ENCODE measurements at places on chromosomes 16 and 17.

DNA sequence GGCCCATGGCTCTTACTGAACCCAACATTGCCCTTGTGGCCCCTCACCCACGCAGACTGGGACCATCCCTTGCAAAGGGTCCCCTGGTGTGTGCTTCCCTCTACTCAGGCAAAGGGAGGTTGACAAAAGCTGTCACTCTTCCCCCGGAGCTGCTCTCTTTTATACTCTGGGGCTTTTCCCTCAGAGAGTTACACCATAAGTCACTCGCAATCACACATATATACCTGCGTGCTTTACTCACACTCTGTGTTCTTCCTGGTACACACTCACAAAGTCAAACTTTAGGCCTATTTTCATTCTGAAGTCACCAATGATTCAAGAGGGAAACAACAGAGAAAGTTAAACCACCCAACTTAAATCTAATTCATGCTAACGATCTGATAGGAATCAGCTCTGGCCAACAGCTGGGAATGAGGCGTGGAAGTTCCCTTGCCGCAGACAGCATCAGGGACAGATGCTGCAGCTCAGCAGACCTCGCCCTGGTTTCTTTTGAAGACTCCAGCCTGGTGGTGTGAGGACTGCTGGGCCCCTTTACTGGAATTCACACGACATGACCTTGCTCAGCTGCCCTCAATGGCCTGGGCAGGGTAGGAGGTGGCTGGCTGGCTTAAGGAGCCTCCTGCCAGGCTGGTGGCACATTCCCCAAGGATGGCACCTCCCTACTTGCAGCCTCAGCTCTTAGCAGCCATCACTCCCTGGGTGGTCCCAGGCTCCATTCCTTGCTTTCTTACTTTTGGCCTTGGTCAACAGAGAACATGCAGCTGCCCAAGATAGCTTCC, 27.3 kb downstream of the HIC1 start:
- no peak for DNase-seq

DNA sequence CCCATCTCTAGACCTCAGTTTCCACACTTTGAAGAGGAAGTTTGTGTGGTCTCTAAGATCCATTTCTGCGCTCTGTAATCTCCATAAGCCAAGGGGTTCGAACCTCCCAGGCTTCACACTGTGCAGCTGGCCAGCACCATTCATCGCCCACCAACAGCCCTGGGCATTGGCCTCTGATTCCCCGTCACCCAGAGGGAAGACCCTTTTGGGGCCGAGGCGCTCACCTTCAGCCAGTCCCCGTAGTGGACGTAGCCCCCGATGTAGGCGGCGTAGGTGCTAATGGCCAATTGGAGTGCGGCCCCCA, 678 bp downstream of the TMEM101 start:
- DNase-seq: no peak

- DNase-seq: no peak
Measured at GRCh38 chr16:68227850-68228553, 7.9 kb downstream of the ESRP2 start.

GRCh38 chr17:37527249-37527851, 37.7 kb downstream of the DUSP14 start:
- DNase-seq: peak; percentile 13

- no peak for DNase-seq
Measured at GRCh38 chr16:83651871-83652270, 155.9 kb upstream of the HSBP1 start.

- no peak for DNase-seq
Measured at GRCh38 chr17:4768298-4768697, 3.4 kb upstream of the TM4SF5 start.

DNA sequence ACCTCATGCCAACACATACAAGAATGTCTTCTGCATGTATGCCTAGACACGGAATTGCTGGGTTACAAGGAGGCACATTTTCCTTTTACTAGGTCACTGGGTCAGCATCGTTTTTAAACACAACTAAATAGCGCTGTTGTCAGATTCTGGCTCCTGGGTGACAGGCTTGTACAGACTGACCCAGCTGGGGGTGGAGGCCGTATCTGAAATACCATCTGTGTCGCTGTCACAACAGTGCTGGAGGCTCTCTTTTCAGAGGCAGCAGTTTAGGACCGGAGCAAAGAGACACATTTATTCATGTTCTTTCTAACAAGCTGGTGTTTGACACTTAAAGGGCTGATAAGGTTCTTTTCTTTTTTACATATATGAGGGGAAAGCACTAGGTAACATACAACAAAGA, 403.0 kb upstream of the ASIC2 start:
- DNase-seq: no peak

GRCh38 chr17:45318561-45319230, 1.9 kb upstream of the MAP3K14 start:
- no peak for DNase-seq

- DNase-seq: no peak
Measured at GRCh38 chr17:34556384-34556783, 23.0 kb upstream of the TMEM132E start.

DNA sequence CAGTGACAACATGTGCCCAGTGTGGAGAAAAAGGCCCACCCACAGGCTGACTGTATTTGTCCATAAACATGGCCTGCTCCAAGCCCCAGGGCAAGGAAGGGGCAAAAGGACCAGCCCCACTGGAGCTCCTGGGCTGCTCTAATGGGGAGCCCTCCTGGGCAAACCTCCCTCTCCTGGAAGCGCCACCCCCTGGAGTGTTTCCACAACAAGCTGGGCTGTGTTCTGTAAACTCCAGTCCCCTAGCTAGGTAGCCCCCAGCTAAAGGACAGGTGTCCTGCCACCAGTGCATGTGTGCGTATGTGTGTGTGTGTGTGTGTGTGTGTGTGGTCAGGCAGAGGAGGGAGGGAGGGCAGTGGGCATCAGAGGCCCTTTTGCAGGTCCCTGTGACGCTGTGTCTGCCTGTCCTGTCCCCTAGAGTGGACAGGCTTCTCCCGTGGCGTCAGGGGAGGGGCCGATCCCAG, 11.3 kb upstream of the STAC2 start:
- peak; percentile 90 for DNase-seq

DNA sequence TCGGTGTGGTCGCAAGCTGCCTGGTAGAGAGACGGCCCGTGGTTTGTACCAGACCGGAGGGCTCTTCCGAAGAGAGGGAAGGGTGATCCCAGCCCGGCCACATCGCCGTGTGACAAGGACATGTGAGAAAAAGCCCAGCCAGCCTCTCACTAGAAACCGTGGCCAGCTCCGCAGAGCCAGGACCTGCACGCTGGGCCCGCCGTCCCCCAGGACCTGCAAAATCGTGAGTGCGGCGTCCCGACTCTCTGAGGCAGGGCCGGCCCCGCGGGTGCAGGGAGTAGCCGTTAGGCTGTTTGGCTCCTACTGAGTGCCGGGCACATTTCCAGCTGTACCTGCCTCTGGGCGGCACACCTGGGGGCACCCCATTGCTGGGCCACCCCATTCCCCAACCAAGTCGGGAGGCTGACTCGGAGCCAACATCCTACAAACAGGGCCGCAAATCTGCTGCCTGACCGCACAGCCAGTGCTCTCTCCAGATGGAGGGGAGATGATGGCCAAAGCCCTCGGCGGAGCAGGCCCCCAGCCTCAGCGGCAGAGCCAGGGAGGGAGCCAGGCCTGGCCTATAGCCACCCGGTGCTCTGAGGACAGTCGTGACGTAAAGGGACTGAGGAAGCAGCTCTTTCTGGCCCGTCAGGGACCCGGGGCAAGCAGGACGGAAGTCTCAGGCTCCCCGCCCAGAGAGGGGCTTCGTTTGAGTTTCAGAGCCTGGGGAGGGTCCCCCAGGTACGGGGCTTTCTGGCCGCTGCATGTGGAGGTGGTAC, 33.6 kb upstream of the PABPN1L start:
- DNase-seq: no peak

- no peak for DNase-seq
Measured at GRCh38 chr17:58527949-58528348, 13.5 kb upstream of the MTMR4 start.

- no peak for DNase-seq
Measured at GRCh38 chr17:45257115-45257514, 4.8 kb downstream of the SPATA32 start.

DNA sequence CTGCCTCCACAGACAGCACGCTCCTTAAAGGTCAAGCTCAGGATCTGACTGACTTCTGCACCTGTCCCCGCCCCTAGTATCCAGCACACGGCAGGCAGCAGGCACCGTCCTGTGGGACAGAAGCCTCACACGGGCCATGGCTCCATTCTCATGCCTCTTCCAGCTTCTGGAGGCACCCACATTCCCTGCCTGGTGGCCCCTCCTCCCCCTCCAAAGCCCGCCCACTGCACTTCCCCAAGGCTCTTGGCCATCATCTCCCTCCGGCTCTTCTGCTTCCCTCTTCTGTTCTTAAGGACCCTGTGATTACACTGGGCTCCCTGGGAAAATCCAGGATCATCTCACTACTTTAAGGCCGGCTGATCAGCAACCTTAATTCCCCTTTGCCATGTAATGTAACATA, 3.5 kb downstream of the CANT1 start:
- no peak for DNase-seq

GRCh38 chr17:45430738-45431530, 1.7 kb downstream of the ARHGAP27 start:
- no peak for DNase-seq

DNA sequence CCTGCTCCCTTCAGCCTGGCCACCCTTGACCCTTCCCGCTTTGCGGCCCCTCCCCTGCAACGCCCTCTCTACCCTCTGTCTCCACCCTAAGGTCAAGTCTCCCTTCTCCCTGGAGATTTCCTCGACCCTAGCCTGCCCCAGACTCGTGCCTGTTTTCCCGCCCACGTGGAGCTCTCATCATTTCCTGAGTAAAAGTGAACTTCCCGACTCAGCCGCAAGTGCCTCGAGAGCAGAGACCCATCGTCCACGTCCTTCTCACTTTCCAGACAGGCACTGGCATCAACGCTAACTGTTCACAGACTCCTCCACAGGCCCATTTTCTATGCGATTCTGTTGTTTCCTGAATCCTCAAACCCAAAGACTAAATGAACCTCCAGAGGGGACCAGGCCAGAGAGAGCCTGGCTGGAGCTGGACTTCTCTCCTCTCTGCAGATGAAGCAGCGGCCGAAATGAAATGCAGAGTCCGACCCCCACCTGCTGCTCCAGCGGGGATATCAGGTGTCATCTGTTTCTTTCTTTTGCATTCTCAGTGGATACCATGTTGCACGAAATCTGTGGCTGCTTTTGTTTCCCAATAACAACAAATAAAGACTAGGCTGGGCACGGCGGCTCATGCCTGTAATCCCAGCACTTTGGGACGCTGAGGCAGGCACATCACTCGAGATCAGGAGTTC, 52.5 kb downstream of the RTN4RL1 start:
- DNase-seq: no peak

DNA sequence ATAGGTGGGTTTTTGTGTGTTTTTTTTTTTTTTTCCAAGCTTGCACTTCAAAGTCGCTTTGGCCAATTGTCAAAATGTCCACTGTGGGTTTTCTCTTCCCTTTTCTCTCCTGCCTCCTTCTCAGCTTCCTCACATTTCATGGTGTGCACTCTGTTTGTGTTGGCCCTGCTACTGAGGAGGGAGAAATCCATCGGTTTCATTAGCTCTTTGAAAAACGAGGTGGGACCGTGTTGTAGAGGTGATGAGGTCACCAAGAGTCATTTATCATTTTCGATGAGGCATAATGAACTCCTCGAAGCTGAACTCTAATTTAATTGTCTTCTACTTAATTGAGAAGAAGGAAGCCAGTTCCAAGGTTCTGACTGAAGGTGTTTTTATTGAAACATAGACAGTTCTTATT, 174.4 kb upstream of the TOX3 start:
- no peak for DNase-seq

GRCh38 chr16:26334218-26335111, 642.7 kb downstream of the HS3ST4 start:
- no peak for DNase-seq

DNA sequence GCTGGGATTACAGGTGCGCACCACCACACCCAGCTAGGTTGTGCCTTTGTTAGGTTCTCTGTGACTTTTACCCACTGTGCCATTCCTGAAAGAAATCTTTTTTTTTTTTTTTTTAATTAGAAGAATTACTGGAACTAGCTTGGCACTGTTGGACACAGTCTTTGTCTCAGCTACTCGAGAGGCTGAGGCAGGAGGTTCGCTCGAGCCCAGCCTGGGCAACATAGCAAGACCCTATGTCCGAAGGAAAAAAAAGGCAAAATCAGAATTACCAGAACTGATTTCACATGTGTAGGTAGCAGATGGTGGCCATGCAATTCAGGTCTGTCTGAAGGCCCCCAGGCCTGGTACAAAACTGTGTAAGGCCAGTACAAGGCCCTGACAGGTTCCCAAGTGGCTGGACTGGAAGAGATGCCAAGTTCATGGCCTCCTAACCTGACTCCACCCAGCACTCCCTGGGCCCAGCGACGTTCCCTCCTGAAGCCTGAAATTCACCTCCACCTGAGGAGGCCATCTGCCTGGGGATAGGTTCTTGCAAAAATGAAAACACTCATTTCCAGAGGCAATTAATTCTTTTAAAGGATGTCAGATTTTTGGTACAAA, 23.0 kb downstream of the CARHSP1 start:
- DNase-seq: no peak

DNA sequence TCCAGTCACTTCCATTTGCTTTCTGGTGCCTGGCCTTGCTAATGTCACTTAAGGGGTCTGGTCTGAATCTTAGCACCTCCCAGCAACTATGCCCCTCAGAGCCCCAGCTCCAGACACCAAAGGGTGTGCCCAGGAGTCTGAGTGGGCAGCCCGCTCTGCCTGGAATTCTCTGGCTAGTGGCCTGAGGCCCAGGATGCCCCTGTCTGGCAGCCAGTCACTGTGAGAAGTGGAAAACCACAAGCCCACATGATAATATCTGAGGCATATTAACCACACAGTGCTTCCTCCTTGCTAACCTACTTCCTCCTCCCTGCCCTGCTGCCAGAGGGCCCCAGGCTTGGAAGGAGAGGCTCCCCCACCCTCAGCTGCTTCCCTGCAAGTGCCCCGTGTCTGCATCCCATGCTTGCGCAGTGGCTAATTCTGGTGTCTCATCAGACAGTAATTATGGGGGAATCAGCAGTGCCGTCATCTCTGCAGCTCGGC, 14.0 kb downstream of the SRCIN1 start:
- no peak for DNase-seq

GRCh38 chr17:71115669-71115972, 946.3 kb downstream of the KCNJ2 start:
- no peak for DNase-seq

DNA sequence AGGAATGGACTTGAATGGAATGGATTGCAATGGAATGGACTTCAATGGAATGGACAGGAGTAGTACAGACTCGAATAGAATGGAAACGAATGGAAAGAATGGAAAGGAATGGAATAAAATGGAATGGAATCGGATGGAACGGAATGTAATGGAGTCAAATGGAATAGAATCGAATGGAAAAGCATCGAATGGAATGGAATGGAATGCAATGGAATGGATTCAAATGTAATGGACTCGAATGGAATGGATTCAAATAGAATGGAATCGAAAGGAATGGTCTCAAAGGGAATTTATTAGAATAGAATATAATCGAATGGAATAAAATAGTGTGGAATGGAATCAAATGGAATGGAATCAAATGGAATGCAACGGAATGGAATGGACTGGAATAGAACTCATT, 484.9 kb upstream of the WSB1 start:
- no peak for DNase-seq

DNA sequence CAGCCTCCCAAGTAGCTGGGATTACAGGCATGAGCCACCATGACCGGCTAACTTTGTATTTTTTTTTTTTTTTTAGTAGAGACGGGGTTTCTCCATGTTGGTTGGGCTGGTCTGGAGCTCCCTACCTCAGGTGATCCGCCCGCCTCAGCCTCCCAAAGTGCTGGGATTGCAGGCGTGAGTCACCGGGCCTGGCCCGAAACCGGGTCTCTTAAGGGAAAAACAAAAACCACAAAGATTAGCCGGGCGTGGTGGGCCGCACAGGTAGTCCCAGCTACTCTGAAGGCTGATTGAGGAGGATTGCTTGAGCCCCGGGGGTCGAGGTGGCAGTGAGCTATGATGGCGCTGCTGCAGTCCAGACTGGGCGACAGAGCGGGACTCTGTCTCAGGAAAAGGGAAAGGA, 19.9 kb upstream of the RBL2 start:
- DNase-seq: no peak

All from COR-L47 (cell line).